ENCODE measurements at places on chromosomes 1 and 21.

DNA sequence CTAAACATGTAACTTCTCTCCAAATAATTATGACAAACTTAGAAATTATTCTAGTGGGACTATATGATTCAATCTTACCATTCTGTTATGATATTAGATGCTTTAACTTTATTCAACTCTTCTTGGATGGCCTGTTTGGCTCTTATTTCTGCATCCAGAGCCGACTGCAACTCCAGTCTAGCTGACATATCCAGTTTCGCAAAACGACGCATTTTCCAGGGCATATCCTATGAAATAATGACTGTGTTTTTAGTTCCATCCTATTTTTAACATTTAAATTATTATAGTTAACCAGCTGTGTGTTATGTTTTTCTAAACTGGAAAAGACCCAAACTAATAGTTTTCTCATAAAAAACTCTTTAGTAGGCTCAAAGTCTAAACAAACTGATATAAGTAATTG, 133.7 kb downstream of the COQ8A start:
- DNase-seq = no peak

DNA sequence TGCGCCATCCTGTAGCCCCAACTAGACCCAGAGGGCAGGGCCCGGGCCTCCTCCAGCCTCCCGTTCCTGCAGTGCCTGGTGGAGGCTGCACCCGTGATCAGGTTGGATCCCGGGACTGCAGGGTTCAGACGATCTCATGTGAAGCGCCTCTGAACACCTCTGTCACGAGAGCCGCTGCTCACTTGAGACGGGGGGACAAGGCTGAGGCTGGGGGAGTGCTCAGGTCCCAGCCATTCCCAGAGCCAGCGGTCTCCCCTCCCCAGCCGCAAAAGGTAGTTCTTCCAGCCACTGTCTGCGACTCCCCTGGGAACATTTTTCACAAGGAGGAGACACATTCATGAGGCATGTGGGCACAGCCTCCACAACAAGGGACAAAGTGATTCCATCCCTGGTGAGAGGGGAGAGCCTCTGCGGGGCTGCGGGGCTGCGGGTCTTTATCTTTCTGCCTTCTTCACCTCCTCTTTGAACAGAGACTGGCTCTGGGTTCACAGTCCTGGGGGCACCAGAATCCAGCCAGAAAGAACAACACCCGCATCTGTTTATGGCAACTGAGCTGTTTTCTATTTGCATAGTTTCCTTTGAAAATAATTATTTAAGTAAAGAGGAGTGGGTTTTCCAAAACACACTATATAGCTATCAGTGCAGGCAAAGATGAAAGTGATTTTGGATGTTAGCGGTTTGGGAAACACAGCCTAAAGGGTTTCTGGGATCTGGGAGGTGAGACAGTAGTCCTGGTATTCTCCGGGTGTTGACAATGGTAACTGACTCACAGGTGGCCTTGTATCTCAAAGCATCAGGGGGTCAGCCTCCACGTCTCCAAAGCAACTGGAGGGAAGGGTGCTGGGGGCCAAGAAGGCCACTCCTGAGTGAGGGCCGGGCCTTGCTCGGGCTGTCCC, 13.0 kb upstream of the LDLRAP1 start:
- DNase-seq = no peak

- DNase-seq = no peak
Measured at GRCh38 chr1:96782206-96782605, 60.6 kb downstream of the PTBP2 start.

DNA sequence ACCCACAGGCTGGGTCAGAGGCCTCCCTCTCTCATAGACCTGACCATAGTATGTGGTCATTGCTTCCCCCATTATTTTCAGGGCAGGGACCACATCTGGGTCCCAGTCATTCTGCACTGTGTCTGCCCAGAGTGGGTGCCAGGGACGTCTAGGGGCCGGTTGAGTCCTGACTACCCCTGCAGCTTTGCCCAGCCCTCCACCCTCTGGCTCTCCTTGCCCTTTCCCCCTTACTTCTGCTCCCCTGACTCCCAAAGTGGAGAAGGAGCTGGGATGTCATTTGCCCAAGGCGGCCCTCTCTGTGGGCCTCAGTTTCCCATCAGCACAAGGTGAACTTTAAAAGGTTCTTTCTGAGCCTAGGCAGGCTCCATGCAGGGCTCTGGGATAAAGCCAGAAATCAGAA, 4.3 kb upstream of the TTC22 start:
- DNase-seq = no peak

GRCh38 chr1:12640237-12640957, 3.5 kb upstream of the AADACL4 start:
- no peak for DNase-seq

DNA sequence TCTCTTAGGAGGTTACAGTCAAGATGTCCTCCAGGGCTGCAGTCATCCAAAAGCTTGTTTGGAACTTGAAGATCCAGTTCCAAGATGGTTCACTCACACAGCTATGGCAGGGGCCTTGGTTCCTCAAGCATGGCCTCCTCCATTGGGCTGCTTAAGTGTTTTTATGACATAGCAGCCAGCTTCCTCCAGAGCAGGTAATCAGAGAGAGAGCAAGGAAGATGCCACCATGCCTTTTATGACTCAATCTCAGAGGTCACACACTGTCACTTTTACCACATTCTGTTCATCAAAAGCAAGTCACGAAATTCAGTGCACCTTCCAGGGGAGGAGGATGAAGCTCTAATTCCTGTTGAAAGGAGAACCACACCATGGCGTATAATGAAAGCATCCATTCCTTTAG, 17.1 kb downstream of the ELAPOR1 start:
- no peak for DNase-seq

- DNase-seq = no peak
Measured at GRCh38 chr1:217228689-217229088, 402.2 kb downstream of the GPATCH2 start.

- no peak for DNase-seq
Measured at GRCh38 chr1:148010527-148010926, 82.3 kb downstream of the GPR89B start.

DNA sequence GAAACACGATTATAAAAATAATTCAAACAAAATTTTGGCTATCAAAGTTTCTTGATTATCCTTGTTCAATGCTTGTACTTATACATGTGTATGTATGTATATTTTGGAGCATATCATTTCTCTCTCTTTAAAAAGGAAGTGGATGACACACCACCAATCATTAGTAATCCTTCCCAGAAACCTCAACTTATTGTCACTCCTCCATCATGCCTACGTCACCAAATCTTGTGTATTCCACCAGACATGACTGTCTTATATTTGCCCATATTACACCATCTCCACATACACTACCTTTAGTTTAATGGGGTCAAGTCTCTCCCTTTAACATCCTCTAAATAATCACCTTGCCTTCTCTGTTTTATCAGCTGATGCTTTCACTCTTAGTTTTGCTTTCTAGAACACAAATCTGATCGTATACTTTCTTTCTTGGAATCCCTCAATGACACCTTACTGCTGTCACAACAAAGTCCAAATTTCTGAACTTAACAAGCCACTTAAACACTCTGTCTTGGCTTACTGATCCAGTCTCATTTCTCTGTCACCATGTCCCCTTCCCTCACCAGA, 124.0 kb downstream of the BRINP3 start:
- DNase-seq = no peak

DNA sequence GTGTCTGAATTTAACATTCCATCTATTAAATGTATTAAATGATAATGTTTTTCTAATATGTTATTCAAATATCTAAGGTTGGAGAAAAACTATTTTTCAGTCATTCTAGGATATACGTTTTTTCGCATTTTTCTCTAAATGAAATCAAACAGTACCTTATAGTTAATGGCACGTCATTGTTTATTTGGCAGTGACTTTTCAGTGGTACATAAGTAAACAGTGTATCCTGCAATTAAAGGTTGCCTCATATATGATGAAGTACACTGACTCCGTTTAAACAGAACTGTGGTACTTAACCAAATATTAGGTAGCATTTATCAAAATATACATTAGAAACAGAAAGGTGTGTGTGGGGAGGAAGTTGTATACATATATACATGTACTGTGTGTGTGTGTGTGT, 79.2 kb downstream of the EPS15 start:
- DNase-seq = no peak

- DNase-seq = no peak
Measured at GRCh38 chr1:232886271-232886670, 64.1 kb upstream of the NTPCR start.

- DNase-seq = no peak
Measured at GRCh38 chr1:175221557-175222175, 29.1 kb upstream of the KIAA0040 start.

DNA sequence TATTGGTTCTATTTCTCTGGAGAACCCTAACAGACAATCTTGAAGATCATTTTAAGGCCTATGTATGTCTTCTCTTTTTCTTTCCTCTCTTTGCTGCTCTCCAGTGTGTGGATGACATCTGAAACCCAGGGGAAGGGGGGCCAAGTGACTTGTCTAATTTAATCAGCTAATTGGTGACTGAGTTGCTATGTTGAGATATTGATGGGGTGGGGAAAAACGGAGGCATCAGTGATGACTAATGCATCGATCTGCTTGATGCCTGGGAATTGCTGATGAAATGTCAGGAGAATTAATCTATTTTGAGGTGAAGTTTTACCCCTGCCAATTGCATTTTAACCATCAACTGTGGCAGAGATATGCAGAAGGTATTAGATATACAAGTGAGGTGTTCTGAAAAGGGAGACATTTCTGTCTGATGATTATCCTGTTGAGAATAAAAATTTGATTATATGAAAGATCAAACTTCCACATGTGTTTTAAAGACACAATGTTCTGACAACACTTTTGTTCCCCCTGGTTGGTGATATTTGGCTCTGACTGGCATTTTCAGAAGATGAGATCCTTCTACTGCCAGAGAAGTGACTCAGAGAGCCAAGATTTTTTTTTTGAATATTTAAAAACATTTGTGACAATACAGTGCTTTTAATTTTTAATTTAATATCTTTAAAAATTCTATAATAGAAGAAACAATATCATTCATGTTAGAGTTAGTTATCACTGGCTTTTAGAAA, 18.7 kb upstream of the PTGFR start:
- DNase-seq = no peak

- DNase-seq = no peak
Measured at GRCh38 chr1:36134505-36135329, 9.7 kb upstream of the COL8A2 start.

DNA sequence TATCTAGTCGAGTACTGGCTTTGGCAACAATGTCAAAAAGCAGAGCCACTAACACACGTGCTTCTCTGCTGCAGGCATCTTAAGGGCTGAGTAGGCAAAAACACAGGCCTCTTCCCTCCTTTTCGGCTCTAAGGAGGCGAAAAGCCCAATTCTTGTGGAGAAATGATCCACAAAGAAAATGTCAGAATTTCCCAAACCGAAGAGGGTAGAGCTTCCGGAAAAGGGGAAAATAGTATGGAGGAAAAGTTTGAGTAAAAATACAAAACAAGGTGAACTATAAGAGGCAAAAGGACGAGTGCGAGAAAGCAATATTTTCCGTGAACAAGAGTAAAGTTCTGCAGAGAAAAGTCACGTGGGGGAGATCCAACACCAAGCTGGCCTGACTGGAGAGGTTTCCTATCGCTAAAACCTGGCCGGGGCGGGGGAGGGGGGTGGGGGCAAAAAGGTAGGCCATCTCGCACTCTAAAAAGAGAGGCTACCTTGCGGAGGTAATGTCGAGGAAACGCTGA, 551 bp downstream of the ZRANB2 start:
- DNase-seq = peak; percentile 10

GRCh38 chr1:204852854-204853253, 17.8 kb upstream of the NFASC start:
- DNase-seq = no peak

DNA sequence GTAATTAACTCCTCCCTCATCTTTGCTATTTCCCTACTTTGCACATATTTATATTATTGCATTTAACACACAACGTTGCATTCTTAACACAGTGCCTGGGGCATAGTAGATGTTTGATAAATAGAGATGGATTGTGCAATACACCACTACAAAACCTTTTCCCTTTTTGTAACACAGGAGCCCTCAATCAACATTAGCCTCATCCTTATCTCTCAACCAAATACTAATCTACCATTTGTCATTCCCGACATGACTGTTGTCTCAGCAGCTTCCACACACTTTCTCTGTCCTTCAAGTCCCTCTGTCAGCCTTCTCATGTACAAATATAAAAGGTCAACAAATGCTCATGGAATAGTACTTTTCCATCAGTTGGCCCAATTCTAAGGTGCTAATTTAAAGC, 78.9 kb upstream of the KCNK2 start:
- DNase-seq = no peak

DNA sequence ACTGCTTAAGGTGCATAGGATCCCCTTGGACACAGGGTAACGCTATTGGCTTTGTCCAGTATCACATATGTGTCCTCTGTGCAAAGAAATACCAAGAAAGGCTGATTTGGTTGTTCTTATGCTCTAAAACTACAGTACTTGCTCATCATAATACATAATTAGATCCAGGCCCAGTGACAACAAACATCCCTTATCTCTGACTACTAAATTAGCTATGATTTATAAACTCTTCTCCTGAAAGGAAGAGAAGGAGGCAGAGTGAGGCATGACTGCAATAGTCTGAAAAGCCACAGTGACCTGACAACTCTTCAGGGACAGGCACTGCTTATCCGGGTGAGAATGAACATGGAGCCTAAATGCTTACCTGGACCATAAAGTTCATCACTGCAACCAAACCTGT, 30.7 kb downstream of the MGST3 start:
- DNase-seq = no peak

DNA sequence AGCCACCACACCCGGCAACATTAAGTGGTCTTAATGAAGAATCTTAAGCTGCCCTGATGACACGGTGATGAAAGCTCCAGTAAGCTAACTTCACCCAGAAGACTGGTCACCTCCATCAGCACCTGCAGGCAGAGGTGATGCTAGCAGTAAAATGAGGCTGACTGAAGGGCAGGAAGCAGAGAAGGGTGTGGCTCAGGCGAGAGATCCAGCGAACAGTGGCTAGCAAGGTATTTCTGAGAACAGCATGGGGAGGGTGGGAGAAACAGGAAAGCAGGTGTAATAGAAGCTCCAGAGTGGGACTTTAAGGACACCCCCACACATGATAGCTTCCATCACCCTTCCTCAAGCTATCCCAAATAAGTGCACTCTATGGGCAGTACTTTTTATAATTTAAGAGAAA, 15.9 kb upstream of the DISP1 start:
- DNase-seq = no peak

GRCh38 chr1:97066860-97067259, 345.3 kb downstream of the PTBP2 start:
- no peak for DNase-seq

GRCh38 chr21:44987301-44987885, 47.6 kb downstream of the SLX9 start:
- DNase-seq = no peak

- DNase-seq = no peak
Measured at GRCh38 chr1:3504822-3505153, 50.3 kb downstream of the ARHGEF16 start.

DNA sequence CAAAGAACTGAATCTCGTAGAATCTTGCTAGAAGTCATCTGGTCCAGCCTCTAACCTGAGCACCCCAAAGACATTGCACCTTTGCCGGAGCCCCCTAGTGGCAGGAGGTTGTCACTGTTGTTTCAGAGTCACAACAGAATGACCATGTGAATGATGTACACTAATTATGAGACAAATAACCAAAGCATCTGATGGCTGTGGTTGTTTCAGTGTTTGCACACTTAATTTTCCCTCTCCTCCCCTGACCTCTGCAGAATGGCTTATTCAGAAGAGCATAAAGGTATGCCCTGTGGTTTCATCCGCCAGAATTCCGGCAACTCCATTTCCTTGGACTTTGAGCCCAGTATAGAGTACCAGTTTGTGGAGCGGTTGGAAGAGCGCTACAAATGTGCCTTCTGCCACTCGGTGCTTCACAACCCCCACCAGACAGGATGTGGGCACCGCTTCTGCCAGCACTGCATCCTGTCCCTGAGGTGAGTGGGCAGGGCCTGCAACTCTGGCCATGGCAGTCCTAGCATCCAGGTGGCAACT, 26.4 kb downstream of the TRAF5 start:
- peak; percentile 17 for DNase-seq
